ENCODE measurements at places on chromosomes 5 and 9.

GRCh38 chr9:135596211-135596610, 34.7 kb downstream of the PAEP start:
- DNase-seq = no peak

GRCh38 chr5:141127305-141127704, 5.7 kb downstream of the PCDHB4 start:
- no peak for DNase-seq

DNA sequence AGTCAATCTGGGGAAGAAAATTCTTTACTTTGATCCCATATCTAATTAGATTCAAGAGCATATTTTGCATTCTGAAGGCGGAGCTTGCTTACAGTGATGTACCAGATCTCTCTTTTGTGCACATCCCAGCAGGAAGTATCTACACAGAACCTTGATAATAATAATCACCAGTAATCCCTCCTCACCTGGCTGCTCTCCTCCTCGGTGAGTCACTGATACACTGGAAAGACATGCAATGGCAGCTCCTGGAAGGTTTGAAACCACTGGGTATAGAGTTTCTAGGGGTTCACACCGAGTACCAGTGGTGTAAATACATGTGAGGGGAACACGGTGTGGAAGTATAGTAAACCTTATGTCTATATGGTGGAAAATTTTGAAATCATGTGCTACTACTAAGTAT, 205.5 kb upstream of the TARS1 start:
- DNase-seq = no peak

DNA sequence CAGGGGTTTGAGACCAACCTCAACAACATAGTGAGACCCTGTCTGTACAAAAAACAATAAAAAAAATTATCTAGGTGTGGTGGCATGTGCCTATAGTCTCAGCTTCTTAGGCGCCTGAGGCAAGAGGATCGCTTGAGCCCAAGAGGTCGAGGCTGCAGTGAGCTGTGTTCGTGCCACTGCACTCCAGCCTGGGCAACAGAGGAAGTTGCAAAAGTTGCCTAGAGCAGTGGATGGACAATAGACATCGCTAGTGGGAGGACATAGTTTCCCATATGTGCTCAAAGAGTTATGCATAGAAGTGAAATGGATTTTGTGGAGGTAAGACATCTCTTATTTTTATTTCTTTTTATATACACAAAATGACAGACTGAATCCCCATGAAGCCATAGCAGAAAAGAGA, 19.0 kb downstream of the HNRNPK start:
- DNase-seq = no peak

DNA sequence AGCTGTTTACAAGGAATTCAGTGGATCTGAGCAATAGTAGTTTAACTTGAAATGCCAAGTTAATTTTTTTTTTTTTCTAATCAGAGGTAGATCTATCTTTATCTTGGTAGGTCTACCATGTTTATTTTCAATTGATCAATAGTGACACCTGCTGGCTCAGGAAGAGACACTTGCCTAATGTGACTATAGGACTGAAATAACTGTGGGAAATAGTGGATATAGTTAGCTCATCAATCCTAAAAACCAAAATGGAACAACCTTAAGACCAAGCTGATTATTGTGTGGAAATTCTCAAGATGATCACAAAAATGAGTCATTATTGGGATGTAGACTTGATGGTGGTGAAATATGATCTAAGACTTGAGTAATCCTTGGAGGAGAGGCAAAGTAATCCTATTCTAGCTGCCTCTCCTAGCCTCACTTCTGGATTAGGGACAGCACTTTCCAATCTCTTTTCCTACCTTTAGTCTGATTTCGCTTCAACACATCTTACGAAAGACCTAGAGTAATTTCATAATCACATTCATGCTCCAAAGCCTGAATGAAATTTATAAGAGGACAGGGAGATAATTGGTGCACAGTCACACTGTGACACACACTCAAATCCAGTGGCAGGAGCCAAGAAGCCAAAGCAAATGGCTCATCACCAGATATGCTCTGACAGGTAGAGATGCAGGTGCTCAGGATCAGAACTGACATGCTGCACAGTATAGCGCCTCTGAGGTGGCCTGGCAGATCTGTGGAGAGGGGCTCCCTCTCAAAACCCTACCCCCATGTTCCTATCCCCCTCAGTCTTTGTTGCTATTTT, 156.3 kb downstream of the HMHB1 start:
- DNase-seq = no peak

DNA sequence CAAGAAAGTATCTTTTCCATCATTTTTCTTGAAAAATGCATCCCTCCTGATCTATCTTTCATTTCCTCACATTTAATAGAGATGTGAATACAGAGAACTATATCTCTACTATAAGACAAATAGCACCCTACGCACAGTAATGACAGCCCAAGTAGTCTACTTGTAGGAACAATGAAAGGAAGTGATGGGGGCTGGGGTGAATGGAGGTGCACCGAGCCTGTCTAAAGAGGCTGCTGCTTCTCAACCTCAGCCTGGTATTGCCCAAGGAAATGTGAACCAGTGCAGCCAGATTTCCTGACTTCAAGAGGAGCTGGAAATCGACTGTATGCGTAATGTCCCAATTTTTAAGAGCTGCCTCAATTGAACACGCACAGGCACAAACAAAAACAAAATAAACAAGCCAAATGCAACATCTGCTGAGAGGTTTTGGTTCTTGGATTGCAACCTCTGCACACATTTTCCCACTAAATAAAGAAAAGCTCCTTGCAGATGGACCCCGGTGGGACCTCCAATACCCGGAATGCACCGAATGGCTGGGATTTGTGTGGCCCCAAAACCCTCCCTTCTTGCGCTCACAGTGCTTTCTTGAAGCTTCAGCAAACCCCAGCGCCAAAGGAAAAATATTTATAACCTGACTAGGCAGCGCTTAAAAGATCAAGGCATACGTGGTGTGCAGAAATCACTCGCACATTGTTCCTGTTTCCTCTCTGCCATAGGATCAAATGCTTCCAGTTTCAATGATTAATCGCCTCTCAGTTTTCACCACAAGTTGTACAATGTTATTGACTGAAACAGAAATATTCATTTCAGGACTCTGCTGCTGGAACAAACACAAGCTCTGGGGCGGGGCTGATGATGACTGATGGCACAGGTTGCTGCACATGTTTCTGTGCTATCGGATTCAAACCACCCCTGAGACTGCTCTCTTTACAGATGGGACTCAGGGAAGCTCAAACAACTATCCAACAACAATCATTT, 68.3 kb downstream of the KCNIP1 start:
- no peak for DNase-seq

- no peak for DNase-seq
These were observed 436.7 kb upstream of the DAP start for GRCh38 chr5:11197726-11198125.

DNA sequence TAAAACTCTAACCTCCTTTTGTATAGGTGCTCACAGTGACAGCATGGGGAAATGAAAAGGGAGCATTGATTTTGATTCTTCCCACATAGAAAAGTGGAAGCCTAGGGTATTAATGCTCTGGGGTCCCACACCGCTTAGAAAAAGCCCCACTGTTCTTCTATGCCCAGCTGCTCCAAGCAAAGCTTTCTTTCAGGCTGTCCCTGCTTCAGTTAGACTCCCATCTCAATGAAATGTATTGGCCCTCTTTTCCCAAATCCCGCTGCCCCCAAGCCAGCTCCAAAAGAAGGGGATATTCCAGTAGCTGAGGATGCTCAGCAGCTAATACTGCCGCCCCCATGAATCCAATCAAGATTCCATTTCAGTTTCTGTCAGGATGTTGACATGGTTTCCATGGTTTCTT, 17.0 kb upstream of the CREBRF start:
- no peak for DNase-seq

- DNase-seq = no peak
These were observed 14.2 kb downstream of the COL5A1 start for GRCh38 chr9:134655586-134656333.

Data from stimulated activated CD4-positive, alpha-beta T cell treated with anti-CD3 and anti-CD28 coated beads, Interleukin-15, amount 100 ng/mL, for 1 hour (primary cell).